ENCODE measurements at places on chromosomes 4 and X.

DNA sequence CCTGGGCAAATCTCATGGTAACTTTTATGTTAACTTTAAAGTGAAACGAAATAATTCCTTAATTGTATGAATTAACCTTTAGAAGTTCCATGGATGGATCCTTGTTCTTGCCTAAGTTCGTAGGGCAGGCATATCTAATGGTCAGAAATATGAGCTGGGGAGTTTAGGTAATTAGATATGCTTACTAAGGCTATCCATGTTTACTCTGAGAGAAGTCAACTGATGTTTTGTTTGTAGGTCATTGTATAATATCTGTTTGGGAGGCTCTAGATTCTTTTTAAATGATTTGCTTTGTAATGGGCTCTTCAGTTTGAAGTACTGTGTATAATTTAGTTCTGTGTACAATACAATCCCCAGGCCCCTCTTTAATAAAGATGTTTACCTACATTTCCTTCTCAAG lies 117.0 kb downstream of the DCK start:
- DNase-seq = no peak

DNA sequence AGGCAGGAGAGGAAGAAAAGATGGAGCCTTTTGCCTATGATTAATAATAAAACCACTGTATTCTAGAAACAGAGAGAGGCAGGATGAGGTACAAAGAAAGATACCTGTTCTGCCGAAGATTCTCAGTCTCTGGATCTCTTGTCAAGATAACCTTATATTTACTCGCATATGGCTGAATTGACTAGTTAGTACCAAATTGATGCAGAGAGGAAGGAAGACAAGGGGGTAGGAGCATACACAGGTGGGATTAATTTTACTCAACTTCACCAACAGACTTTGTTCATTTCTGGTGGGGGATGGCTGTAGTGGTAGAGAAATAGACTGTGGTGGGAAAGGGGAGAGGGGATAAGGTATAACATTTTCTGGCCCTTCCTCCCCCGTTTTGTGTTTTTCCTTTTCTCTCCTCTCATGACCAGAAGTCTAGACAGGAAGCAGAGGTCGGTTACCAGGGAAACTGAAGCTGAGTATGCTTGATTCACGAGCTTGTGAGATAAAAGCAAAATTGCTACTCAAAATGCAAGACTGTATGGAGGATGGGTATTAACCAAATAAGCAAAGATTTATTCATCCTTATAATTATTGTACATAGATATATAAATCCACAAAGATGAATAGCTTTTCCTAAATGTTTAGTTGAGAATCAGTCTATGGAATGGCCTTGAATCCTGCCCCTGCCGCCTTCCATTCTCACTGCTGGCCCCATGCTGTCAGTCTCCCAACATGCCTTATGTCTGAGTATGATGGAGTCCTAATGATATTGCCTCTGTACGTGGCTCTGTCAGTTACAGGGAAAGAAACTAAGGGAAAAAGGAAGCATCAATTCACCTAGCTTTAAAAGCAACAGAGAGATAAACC lies 17.8 kb upstream of the PAGE2B start:
- DNase-seq = no peak

- DNase-seq = no peak
Observed at GRCh38 chr4:8771666-8772065, 100.0 kb downstream of the HMX1 start.

- no peak for DNase-seq
Observed at GRCh38 chr4:185222598-185222997, 13.2 kb downstream of the SNX25 start.

GRCh38 chr4:26584725-26585124 lies 841 bp downstream of the TBC1D19 start:
- no peak for DNase-seq

GRCh38 chr4:75398501-75398900 lies 115.7 kb downstream of the RCHY1 start:
- DNase-seq = no peak

- DNase-seq = no peak
Observed at GRCh38 chr4:30821859-30822612, 101.9 kb downstream of the PCDH7 start.

GRCh38 chrX:20320461-20321159 lies 53.9 kb upstream of the RPS6KA3 start:
- DNase-seq = no peak

- DNase-seq = no peak
Observed at GRCh38 chrX:100418556-100418955, 8.5 kb upstream of the PCDH19 start.

All from thoracic aorta (tissue), 2 donors.